Glutamatergic neuron (in vitro differentiated cells): ENCODE measurements at places on chromosomes 3 and 15.

DNA sequence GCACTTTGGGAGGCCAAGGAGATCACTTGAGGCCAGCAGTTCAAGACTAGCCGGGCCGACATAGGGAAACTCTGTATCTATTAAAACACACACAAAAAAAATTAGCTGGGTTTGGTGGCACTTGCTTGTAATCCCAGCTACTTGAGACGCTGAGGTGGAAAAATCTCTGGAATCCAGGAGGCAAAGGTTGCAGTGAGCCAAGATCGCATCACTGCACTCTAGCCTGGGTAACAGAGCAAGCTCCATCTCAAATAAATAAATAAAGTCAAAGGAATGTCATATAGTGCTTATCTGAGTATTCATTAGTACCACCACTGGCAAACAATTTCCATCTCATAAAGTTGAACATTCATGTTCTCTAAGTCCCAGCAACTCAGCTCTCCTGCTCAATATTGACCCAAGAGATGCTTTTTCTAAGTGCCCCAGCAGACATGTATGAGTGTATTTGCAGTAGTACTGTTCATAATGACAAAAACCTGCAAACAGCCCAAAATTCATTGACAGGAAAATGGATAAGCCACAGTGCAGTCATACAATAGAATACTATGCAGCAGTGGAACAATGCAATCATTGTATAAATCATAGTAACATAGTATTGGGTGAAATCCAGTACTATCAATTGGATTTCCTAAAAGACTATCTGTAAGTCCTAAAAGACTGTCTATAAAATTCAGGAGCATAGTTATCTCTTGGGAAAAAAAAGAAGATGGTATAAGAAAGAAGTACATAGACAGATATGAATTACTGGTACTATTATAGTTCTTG lies 751.5 kb upstream of the LMCD1 start:
- peaks cover 16% of the 10 kb centered on the region for H3K4me1 ChIP-seq
- no peak for DNase-seq
- H3K4me3 ChIP-seq, result no peak overlapping the region
- H3K36me3 ChIP-seq, result no peaks in the 10 kb centered on the region
- peaks cover 2% of the 10 kb centered on the region for H3K27me3 ChIP-seq
- no peak overlapping the region for H3K27ac ChIP-seq

DNA sequence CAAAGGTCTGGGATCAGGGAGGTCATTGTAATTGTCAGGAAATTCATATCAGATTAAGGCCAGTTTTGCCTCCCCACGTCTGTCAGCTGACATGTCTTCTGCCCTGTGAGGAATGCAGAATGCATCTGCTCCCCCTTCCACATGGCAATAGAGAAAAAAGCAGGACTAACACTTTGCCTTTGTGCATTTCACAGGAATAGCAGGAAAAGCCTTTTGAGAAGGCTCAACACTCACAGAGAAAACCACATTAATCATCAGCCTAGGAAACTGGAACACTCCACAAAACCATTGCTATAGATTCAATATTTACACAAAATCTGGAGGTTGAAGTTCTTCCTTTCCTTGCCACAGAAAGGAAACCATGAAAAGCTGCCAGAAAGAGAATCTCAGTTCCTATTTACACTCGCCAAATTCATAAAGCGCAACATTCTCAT lies 165.2 kb upstream of the HES1 start:
- H3K4me3 ChIP-seq, result no peak overlapping the region
- H3K36me3 ChIP-seq, result no peaks in the 10 kb centered on the region
- H3K4me1 ChIP-seq, result peaks cover 8% of the 10 kb centered on the region
- peaks cover 3% of the 10 kb centered on the region for H3K27me3 ChIP-seq
- DNase-seq, result no peak
- no peak overlapping the region for H3K27ac ChIP-seq

GRCh38 chr3:179688850-179689249 lies 36.0 kb downstream of the USP13 start:
- no peaks in the 10 kb centered on the region for H3K4me1 ChIP-seq
- no peak overlapping the region for H3K4me3 ChIP-seq
- H3K27ac ChIP-seq, result no peak overlapping the region
- H3K36me3 ChIP-seq, result peaks cover 11% of the 10 kb centered on the region
- no peak for DNase-seq

- no peak for DNase-seq
- no peak overlapping the region for H3K27ac ChIP-seq
- H3K4me1 ChIP-seq, result no peaks in the 10 kb centered on the region
- no peak overlapping the region for H3K4me3 ChIP-seq
Measured at GRCh38 chr3:105722943-105723556, 145.8 kb downstream of the CBLB start.

- H3K36me3 ChIP-seq, result no peaks in the 10 kb centered on the region
- peaks cover 1% of the 10 kb centered on the region for H3K27me3 ChIP-seq
- H3K4me1 ChIP-seq, result peaks cover 16% of the 10 kb centered on the region
Measured at GRCh38 chr15:31257286-31257685, 69.3 kb upstream of the KLF13 start.

DNA sequence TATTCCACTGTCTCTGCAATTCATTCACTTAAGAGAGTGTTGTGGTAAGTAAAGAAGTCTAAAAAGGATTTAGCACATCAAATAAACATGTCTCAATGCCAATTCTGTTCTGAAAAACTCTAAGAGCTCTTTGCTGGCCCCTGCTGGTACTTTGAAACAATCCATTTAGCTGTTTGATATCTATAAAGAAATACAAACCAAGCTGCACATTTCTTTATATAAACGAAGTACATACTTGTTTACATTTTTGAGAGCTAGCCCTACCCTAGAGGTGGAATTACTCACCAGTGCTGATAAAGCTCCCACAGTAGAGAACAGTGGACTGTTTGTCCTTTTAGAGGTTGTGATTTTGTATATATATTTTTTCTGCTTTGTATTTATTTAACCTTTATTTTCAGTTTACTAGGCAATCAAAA lies 75.5 kb downstream of the NEDD4 start:
- no peak overlapping the region for H3K4me3 ChIP-seq
- no peaks in the 10 kb centered on the region for H3K36me3 ChIP-seq
- peaks cover 2% of the 10 kb centered on the region for H3K27me3 ChIP-seq
- no peak overlapping the region for H3K27ac ChIP-seq
- no peak for DNase-seq

GRCh38 chr3:177282119-177282655 lies 84.9 kb upstream of the TBL1XR1 start:
- H3K4me3 ChIP-seq, result no peak overlapping the region
- no peak overlapping the region for H3K27ac ChIP-seq
- no peaks in the 10 kb centered on the region for H3K27me3 ChIP-seq
- DNase-seq, result no peak
- no peaks in the 10 kb centered on the region for H3K36me3 ChIP-seq
- H3K4me1 ChIP-seq, result no peaks in the 10 kb centered on the region

- H3K36me3 ChIP-seq, result no peaks in the 10 kb centered on the region
- peaks cover 8% of the 10 kb centered on the region for H3K27me3 ChIP-seq
- H3K4me1 ChIP-seq, result peaks cover 44% of the 10 kb centered on the region
- no peak overlapping the region for H3K4me3 ChIP-seq
- peak; percentile 54 for DNase-seq
Measured at GRCh38 chr3:16370872-16371740, 106.1 kb downstream of the OXNAD1 start.

DNA sequence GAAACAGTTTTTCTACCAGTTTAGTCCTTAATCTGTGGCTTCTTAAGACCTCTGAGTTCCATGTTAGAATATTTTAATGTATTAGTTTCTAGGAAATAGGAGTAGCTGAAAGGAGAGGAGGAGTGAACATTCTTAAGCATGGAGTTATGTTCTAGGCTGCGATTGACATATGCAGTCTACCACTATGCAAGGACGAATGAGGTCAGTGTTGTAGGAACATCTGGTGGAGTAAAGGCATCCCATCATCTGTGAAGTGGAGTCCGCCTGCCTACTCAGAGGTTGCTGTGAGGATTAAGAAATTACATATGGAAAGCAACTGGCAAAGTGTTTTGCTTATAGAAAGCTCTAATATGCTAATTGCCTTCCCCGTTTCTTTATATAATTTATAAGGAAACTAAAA lies 45.1 kb downstream of the SNAPC5 start:
- no peak for DNase-seq
- peaks cover 3% of the 10 kb centered on the region for H3K4me1 ChIP-seq
- H3K4me3 ChIP-seq, result no peak overlapping the region
- no peak overlapping the region for H3K27ac ChIP-seq
- H3K36me3 ChIP-seq, result no peaks in the 10 kb centered on the region

DNA sequence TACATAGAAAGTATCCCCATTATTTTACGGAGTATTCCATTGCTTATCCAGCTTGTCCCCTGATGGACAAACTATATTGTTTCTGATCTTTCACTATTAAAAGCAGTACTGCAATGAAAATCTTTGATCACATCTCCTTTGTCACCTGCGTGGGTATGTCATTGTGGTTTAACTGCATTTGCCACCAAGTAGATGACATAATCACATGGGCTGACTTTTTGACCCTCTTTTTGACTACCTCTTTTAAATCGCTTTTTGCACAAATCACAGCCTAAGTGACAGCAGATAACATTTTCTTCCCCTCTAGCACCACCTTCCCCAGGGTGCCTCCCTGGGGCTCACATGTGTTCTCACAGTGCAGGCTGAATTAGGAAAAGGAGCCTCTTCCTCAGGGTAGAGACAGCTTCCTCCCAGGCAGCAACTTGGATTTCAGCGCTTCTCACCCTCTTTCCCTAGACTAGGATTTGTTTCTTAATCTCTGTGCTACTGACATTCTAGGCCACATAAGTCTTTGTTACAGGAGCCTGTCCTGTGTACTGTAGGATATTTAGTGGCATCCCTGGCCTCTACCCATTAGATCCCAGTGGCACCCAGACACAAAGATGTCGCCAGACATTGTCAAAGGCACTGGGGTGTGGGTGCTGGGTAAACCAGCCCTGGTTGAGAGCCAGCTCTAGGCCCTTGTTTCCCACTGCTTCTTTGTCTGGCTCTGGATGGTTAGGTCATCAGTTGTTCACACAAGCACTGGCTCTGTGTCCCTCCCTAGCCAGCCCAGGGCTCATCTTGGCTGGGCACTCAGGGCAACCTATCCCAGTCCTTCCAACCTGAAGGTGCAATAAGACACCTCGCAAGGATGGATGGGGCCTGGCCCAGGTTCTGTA lies 1.3 kb upstream of the RBP1 start:
- peaks cover 37% of the 10 kb centered on the region for H3K4me1 ChIP-seq
- H3K36me3 ChIP-seq, result peaks cover 12% of the 10 kb centered on the region
- peak overlapping the region; percentile 96 for H3K27ac ChIP-seq

DNA sequence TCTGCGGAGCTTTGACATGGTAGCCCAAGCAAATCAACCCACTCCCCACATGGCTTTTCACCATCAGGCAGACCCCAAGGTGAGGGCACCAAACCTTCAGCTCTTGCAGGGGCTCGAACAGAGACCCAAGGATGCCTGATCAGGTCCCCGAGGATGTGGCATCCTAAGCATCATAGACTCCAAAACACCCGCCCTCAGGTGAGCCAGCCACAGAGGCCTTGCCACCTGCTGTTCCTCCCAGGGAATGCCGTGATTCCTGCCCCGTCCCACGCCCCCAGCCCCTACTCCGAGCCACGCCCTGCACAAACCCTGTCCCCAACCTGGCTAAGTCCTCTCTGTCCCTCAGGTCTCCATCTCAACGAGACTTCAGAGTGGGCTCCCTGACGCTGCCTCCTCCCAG lies 34.7 kb upstream of the SLC41A3 start:
- no peak overlapping the region for H3K4me3 ChIP-seq
- DNase-seq, result no peak
- H3K27ac ChIP-seq, result no peak overlapping the region

GRCh38 chr3:131550562-131551465 lies 48.0 kb upstream of the MRPL3 start:
- DNase-seq, result no peak
- no peaks in the 10 kb centered on the region for H3K36me3 ChIP-seq
- no peak overlapping the region for H3K4me3 ChIP-seq
- H3K27me3 ChIP-seq, result no peaks in the 10 kb centered on the region
- H3K4me1 ChIP-seq, result peaks cover 6% of the 10 kb centered on the region

DNA sequence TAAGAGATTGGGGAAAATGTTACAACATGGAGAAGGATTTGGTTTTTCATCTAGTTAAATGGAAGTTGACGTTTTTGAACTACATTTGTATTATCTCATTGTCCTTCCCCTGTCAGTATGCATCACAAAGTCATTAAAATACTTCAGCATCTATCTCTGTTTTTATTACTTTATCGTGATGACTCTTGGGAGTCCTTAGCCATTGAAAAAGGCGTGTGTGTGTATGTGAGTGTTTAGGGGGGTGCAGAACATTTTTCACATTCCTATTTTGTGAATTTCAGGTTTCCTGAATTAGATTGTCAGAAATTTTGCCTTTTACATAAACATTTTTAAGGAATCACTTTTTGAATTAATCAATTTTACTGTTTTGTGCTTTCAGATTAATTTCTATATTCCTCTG lies 360.6 kb upstream of the SGO1 start:
- no peak overlapping the region for H3K4me3 ChIP-seq
- DNase-seq, result no peak
- no peak overlapping the region for H3K27ac ChIP-seq

DNA sequence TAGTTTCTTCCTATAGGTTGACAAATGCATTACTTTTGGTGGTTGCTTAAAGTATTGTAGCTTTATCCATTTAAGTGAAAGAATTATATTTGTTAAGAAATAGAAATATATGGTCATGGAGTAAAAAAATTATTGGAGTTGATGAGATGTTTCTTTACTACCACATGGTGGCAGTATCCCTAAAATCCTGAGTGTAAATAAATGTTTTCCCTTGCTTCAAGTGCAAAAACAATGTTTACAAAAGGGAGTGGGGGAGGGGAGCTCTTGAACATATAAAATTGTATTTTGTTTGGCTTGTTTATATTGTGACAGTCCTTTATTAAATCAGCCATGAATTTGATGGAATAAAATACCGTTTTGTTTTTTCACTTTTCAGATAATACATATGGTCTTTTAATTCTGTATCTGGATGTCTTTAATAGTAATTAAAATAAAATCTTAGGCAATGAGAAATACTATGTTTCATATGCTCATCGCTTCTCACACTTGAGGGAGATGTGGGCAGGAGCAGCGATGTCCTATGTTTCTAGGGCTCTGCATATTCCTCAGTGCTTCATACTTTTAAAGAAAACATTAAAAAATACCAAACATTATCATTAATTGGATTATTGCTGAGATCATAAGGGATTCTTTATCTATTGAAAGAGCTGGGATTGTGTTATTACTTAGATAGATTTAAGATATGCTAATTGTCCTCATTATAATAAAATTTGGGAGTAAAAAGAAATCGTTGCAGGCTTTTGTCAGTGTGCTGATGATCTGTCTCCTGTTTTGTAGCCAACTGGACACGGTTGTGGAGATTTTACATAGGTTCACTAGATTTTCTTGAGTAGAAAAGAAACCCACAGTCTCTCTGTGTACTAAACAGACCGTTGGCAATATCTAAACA lies 349.7 kb downstream of the TUSC7 start:
- no peaks in the 10 kb centered on the region for H3K36me3 ChIP-seq
- H3K4me1 ChIP-seq, result peaks cover 10% of the 10 kb centered on the region
- peak overlapping the region; percentile 34 for H3K27ac ChIP-seq
- no peak for DNase-seq
- H3K27me3 ChIP-seq, result no peaks in the 10 kb centered on the region

GRCh38 chr3:144344925-144345548 lies 373.4 kb downstream of the DIPK2A start:
- peaks cover 7% of the 10 kb centered on the region for H3K4me1 ChIP-seq
- no peak overlapping the region for H3K27ac ChIP-seq
